Sigmoid colon (tissue), 7 donors: ENCODE measurements at places on chromosomes 7 and 10. TPM values are rescaled to one million over a fixed set of nuclear protein-coding genes. Genes with fewer than 3 reads are reported as not detected.
A peak's percentile ranks its signal among the peaks of the same experiment; 100 is the strongest.

DNA sequence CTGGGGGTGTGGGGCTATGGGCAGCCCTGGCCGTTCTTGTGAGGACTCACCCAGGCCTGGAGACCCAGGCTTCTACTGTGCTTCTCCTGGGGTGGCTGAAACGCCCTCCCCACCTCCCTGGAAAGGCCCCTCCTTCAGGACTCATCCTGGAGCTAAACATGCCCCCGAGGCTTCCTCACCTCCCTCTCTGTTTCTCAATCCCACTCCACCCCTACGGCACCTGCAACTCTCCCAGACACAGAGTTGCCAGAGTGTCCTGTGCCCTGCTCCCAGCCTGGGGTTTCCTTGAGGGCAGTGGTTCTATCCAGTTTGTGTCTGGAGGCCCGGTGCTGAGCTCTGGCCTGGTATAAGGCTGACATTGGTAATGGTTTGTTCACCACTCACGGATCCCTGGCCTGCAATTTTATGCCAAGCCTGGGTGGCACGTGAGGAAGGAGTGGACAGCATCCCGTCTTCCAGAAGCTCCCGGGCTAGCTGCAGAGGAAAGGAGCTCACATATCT lies 68.0 kb downstream of the GRID1 start:
- H3K4me1 ChIP-seq = no peaks in the 10 kb centered on the region
- DNase-seq = peak; percentile 50
- H3K27ac ChIP-seq = no peak overlapping the region
- H3K27me3 ChIP-seq = no peaks in the 10 kb centered on the region

DNA sequence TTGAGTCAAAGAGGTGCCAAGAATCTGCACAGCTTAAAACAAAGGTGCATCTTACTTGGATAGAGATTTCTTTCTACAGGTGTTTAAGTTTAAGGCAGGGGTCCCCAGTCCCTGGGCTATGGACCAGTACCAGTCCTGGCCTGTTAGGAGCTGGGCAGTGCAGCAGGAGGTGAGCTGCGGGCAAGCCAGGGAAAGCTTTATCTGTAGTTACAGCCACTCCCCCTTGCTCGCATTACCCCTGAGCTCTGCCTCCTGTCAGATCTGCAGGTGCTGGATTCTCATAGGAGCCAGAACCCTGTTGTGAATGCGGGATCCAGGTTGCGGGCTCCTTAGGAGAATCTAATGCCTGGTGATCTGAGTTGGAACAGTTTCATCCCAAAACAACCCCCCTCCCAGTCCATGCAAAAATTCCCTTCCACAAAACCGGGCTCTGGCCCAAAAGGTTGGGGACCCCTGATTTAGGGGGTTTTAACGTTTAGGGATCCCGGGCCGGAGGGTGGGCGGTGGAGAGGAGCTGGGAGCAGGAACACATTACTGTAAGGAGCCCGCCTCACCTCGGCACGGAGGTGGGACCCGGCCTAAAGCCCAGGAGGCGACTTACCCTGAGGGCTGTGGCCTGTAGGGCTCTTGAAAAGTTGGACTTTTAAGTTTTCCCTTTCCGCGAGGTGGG lies 60.2 kb downstream of the ZNF467 start:
- DNase-seq = peak; percentile 68
- H3K4me1 ChIP-seq = peaks cover 18% of the 10 kb centered on the region
- H3K4me3 ChIP-seq = no peak overlapping the region
- no peak overlapping the region for H3K27ac ChIP-seq

PYROXD2 gene
- 9.8 TPM for total RNA-seq

- H3K27me3 ChIP-seq = no peaks in the 10 kb centered on the region
- no peak overlapping the region for H3K4me3 ChIP-seq
- peak; percentile 22 for DNase-seq
These were observed 4.3 kb upstream of the EIF3A start for GRCh38 chr10:119084896-119085295.

SEMA3A gene
- total RNA-seq = 50.1 TPM

FAM180A gene
- 8.9 TPM for total RNA-seq

DNA sequence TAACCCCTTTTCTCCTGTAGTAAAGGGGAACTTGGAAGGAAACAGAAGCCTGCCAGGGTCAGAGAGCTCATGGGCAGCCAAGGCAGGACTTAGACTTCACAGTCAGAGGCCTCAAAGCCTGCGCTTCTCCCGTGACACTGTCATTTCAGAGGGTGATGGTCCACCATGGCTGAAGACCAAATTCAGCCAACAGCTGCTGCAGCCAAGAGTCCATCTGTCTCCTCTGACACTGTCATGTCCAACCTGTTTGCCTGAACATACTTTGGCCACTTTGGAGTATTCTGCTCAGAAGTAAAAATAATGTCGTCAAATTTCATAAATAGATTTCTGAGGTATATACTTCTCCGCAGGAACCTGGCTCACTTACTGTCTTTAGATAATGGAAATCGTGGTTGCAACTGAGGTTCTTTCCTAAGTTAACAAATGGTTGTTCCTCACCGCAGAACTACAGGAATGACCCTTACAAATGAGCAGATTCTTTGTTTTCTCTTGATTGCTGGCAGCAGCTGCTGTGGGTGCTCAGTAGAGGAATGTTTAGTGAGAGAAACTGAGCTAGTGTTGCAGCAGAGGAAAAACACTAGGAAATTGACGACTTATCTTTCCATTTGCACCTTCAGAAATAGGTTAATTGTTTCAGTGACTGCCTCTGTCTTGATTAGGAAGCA lies 626.5 kb downstream of the SDK1 start:
- DNase-seq = no peak
- no peak overlapping the region for H3K4me3 ChIP-seq
- H3K36me3 ChIP-seq = no peaks in the 10 kb centered on the region
- no peaks in the 10 kb centered on the region for H3K4me1 ChIP-seq
- no peaks in the 10 kb centered on the region for H3K27me3 ChIP-seq

ERCC6 gene
- total RNA-seq = 11.2 TPM

DNA sequence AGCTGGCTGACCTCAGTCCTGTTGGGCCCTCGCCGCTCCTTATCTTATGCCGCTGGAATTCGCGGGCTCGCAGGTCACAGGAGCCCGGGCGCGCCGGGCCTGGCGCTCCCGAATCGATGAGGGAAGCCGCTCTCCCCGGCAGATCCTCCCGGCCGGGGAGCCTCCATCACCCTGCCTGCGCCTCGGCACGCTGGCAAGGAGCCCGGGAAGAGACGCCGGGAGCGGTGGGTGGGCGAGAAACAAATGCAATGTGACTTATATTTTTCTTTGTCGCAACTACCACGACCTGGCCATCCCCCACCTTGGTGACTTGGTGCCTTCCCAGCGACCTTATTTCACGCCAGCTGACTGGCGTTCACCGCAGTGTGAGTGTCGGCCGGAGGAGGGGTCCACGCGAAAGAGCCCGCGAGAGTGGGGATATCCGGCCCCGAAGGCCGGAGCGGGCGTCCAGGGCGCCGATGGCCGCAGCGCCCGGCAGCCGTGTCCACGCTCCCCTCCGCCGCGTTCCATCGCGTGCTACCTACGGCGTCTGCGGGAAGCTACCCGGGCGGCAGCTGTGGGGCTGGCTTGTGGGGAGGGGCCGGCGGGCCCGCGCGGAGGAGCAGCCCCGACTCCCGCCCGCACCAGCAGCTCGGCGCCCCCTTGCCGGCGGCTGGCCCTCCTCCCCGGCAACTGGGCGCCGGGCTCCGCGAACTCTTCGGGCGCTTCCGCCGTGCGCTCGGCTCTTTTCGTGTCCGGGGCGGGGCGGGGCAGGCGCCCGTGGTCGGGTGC lies 494 bp upstream of the BMPR1A start:
- no peaks in the 10 kb centered on the region for H3K36me3 ChIP-seq
- no peaks in the 10 kb centered on the region for H3K27me3 ChIP-seq

DNA sequence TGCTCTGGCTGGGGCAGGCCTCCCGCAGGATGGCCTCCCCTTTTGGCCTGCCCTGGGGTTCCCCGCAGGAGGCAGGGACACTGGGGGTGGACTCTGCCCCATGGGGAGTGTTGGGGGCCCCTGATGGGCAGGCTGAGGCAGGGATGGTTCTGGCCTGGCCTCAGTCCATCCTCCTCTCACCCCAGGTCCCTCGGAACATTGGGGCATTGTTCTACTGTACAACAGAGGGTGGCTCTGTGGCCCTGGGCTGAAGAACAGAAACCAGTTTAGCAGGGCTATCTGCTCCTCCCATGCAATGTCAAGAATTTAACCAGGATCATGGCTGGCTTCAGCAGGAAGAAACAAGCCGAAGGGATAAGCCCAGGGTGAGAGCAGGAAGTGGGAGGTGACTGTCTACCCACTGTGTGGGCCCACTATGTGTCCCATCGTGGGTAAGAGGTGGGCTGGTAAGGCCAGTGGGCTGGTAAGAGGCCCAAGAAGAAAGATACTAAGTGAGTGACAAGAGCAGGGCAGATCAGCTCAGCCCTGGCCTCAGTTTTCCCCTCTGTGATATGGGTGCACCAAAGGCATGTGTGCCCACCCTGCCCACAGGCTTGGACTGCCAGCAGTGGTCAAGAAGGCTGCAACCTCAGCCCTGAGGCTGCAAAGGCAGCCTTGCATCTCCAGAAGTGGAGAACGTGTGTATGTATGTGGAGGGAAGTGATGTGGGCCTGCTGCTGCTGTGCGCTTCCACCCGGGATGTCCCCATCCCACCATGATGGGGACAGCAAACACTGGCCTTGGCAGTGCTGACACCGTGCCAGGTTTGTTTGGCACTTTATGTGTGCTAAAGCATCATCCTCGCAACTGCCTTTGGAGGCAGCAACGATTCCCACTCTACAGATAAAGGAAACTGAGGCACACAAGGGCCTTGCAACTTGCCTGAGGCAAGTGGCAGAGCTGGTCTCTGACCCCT lies 138.9 kb downstream of the SH3PXD2A start:
- H3K36me3 ChIP-seq = no peaks in the 10 kb centered on the region
- no peaks in the 10 kb centered on the region for H3K27me3 ChIP-seq
- H3K4me1 ChIP-seq = no peaks in the 10 kb centered on the region
- DNase-seq = no peak
- H3K27ac ChIP-seq = peak overlapping the region; percentile 22
- H3K4me3 ChIP-seq = no peak overlapping the region

TMEM178B gene
- 1.4 TPM for total RNA-seq

- no peak overlapping the region for H3K4me3 ChIP-seq
- H3K36me3 ChIP-seq = peaks cover 5% of the 10 kb centered on the region
- DNase-seq = no peak
- no peak overlapping the region for H3K27ac ChIP-seq
- H3K4me1 ChIP-seq = no peaks in the 10 kb centered on the region
These were observed 34.4 kb downstream of the ZNF783 start for GRCh38 chr7:149296368-149296767.

TWNK gene
- 3.9 TPM for total RNA-seq

KIAA1549 gene
- total RNA-seq = 1.1 TPM

- H3K36me3 ChIP-seq = no peaks in the 10 kb centered on the region
- DNase-seq = no peak
- H3K27ac ChIP-seq = no peak overlapping the region
These were observed 53.3 kb downstream of the ZNF680 start for GRCh38 chr7:64509583-64509982.

- H3K4me1 ChIP-seq = peaks cover 30% of the 10 kb centered on the region
- no peak overlapping the region for H3K27ac ChIP-seq
- H3K4me3 ChIP-seq = no peak overlapping the region
- no peaks in the 10 kb centered on the region for H3K27me3 ChIP-seq
- no peak for DNase-seq
- H3K36me3 ChIP-seq = no peaks in the 10 kb centered on the region
These were observed 482.9 kb upstream of the AKR1E2 start for GRCh38 chr10:4343091-4343490.

DNA sequence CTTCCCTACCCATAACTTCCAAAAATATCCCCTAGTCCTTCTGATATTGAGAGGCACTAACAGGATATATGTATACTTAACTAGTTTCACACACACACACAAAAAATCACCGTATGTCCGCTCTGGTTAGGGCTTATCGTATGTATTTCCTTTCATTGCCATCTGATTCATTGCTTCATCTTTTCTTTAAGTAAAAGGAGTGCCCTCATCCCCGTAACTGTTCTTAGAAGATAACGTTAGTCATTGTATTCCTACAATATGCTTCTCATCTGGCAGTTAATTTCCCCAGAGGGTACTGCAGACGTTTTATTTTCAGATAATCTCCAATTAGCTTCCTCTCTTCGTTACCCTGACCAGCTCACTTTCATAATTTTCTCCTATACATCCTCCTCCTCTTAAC lies 37.3 kb downstream of the NRCAM start:
- no peak overlapping the region for H3K4me3 ChIP-seq
- H3K27me3 ChIP-seq = no peaks in the 10 kb centered on the region
- no peaks in the 10 kb centered on the region for H3K4me1 ChIP-seq
- H3K36me3 ChIP-seq = no peaks in the 10 kb centered on the region
- no peak overlapping the region for H3K27ac ChIP-seq
- no peak for DNase-seq

- no peaks in the 10 kb centered on the region for H3K27me3 ChIP-seq
- H3K4me3 ChIP-seq = no peak overlapping the region
- H3K27ac ChIP-seq = no peak overlapping the region
- H3K4me1 ChIP-seq = no peaks in the 10 kb centered on the region
- DNase-seq = no peak
These were observed 350.1 kb upstream of the POM121L12 start for GRCh38 chr7:52685333-52685732.

ASB10 gene
- not detected for total RNA-seq

DNA sequence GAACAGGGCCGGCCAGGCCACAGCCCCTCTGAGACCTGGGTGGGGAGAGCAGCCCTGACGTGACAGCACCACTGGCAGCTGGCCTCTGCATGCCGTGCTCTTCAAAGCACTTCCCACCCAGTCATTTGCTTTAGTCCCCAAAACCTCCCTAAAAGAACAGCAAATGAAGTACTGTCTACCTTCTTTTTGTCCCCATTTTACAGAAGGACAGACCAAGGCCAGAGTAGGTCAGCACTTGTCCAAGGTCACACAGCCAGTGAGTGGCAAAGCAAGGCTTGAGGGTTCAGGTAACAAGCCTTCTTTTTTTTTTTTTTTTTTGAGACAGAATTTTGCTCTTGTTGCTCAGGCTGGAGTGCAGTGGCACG lies 15.1 kb downstream of the ATP6V1F start:
- H3K4me1 ChIP-seq = peaks cover 6% of the 10 kb centered on the region
- H3K4me3 ChIP-seq = no peak overlapping the region
- H3K36me3 ChIP-seq = no peaks in the 10 kb centered on the region
- no peak overlapping the region for H3K27ac ChIP-seq

DNA sequence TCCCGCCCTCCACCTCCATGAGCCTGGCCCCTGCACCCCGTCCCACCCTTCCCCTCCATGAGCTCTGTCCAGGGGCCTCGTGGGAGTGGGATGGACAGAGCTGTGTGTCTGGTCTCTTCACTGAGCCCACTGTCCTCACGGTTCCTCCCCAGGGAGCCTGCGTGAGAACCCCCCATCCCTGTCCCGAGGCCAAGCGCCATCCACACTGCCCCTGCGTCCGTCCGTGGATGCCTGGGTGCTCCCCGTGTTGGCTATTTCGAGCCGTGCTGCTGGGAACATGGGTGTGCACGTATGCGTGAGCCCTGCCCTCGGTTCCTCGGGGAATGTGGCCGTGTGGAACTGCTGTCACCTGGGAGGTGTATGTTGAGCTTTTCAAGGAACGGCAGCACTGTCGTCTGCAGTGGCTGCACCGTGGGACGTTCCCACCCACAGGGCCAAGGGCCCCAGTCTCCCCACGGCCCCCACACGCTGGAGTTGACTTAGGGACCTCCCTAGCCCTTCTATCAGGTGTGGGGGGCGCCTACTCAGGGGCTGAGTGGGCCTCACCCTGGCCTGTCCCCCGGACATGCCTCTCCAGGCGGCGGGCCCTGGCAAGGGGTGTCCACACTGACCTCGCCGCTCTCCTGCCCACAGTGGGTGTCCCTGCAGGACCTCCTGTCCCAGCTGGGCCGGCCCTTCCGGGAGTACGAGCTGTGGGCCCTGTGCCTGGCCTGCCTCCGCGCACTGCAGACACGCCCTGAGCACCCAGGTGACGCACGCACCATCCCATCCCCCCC lies 28.1 kb downstream of the KNDC1 start:
- no peaks in the 10 kb centered on the region for H3K27me3 ChIP-seq
- no peak overlapping the region for H3K27ac ChIP-seq
- DNase-seq = no peak
